ENCODE measurements at places on chromosomes 2 and 18.

- DNase-seq = no peak
These were observed 161.2 kb downstream of the GLI2 start for GRCh38 chr2:120896901-120897300.

DNA sequence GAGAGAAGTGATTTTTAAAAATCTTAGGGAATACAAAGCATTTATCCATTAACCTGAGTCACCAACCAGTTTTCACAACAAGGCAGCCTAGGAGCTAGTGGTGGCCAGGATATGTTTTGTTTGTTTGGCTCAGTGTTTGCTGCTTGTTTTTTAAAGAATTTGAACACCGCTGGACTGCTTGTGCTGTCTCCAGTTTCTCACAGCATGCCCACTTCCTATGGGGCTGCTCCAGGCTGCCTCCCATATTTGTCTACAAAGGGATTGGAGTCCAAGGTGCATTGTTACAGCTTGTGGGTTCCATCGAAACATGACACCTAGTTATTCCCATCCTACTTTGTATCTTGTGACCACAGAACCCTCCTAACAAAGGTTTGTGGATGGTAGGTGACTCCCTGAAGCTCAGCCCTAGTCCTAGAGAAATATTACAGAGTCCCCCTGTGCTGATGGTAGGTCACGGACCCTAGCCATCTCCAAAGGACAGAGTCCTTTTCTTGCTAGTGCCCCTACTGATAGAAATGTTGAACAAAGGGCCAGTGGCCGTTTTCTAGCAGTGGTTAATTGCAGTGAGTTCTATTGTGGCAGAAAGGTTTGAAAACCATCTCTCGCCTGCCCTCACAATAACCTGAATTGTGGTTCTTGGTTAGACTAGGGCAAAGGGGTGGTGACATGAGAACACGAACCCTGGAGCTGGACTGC lies 23.2 kb downstream of the GPR39 start:
- peak; percentile 71 for DNase-seq

DNA sequence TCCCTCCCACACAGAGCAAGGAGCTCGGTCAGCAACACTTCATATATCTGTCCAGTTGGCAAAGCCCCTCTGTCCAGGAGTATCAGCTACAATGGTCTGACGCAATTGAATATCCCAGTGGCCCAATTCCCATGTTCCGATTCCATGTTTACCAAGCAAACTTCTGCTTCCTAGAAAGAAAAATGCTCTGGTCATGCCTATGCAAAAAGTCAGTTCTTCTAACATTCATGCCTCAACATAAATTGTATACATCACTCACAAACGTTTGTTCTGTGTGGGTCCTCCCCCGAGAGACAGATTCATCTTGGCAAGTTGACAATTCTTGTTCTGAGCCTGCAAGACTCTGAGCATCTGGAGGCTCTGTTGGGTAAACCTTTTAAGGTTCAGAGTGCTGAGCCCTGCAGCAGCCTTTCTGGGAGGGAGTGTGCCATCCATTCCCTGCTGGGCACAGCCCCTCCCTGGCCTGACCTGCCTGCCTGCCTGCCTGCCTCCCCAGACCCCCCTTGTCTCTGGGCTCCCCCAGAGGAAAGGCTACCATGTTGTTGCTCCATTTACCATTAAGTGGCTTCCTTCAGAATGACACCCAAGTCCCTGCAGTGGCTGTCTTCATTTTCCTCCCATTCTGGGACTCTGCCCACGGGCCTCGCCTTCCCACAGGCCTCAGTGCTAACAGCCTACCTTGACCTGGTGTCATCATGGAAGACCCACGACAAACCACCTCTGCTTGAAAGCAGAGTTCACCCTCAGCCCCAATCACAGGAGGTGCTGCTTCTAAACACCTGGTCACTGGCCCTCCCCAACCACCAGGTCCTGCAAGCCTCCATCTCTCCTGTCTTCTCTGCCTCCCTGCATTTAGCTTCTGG lies 37.6 kb upstream of the TAF1B start:
- DNase-seq = peak; percentile 70

DNA sequence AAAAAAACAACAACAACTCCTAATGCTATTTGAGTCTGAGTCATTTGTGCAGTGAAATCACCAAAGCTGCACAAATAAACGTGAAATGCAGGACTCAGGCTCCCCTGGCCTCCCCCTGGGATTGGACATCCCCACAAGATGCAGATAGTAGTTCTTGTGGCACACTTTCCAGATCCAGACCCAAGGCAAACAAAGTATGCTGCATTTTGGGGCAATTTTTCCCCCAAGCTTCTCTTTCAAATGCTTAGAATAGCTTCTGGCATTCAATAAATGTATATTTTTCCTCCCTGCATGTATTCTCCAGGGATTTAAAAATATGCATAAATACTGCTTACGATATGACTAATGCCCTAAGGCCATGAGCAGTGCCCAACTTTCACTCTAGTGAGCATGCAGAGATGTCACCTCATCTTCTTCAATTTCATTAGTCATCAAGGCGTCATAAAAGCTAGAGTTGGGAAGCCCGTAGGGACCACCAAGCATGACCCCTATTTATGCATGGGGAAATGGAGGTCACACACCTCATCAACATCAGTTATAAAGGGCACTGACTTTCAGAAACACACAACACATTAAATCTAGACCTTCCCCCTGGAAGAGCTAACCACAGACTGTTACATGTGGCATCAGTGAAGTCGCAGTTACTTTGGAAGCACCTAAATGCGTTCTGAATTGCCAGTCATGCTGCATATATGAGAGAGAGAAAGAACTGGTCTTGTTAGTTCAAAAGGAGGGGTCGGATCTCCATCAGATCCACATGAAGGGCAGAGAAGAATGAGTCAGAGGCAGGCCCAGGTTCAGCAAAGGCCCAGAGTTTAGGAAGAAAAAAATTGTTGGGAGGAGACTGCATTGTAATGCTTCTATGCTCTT lies 374.1 kb downstream of the LPIN1 start:
- peak; percentile 81 for DNase-seq

- no peak for DNase-seq
These were observed 162.0 kb upstream of the SOX11 start for GRCh38 chr2:5530011-5530696.

DNA sequence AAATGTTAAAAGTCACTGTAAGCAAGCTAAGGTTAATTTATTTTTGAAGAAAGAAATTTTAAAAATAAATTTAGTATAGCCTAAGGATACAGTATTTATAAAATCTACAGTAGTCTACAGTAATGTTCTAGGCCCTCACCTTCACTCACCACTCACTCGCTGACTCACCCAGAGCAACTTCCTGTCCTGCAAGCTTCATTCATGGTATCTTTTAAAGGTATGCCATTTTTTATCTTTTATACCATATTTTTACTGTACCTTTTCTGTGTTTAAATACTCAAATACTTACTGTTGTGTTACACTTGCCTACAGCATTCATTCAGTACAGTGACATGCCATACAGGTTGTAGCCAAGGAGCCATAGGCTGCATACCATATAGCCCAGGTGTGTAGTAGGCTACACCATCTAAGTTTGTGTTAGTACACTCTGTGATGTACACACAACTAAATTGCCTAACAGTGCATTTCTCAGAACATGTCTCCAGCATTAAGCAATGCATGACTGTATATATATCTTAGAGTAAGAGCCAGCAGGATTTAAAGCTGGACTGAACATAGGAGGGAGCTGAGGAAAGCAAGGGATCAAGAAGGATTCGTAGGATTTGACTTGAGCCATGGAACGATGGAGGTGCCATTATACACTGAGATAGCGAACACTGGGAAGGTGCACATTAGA lies 83.1 kb upstream of the KLF7 start:
- DNase-seq = no peak

- no peak for DNase-seq
These were observed 21.7 kb downstream of the AKAIN1 start for GRCh38 chr18:5175378-5175777.

DNA sequence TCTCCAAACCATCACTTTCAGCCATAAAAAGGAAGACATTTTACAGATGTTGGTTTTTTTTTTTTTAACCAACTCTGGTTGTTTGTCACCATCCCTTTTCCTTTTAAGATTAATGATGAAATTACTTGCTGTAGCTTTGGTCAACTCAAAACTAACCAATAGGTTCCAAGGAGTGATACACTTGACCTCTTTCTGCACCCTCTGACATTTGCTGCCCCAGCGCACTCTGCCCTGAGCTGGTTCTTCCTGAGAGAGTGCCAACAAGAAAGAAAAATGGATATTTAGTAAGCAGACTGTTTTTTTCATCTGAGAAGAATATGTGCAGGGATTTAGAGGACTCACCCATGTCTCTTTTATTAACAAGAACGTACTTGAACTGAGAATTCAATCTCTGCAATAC lies 520.0 kb downstream of the TXNL1 start:
- DNase-seq = no peak

GRCh38 chr2:65199166-65199565 lies 28.5 kb upstream of the ACTR2 start:
- DNase-seq = no peak

DNA sequence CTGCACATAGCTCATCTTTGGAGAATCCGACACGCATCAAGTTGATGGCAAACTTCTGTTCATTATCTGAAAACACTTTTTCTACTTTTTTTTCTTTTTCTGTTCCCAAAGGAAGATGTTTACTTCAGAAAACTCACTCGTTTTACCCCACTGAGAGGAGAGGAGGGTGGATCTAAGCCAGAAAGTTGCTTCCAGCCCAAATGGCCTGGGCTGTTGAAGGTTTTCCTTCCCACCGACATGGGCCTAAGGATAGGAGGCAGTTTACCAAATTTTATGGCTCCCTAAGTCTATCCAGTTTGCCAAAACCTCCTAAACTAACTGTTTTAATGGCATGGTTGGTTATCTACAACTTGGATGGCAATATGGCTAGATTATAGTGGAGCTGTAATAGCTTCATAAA lies 70.4 kb downstream of the DDX1 start:
- DNase-seq = no peak

GRCh38 chr18:58539659-58540380 lies 89.1 kb downstream of the ALPK2 start:
- no peak for DNase-seq

- peak; percentile 60 for DNase-seq
These were observed 2.2 kb downstream of the LRATD1 start for GRCh38 chr2:14634489-14635390.

GRCh38 chr2:148027822-148028221 lies 6.9 kb downstream of the MBD5 start:
- peak; percentile 20 for DNase-seq

- no peak for DNase-seq
These were observed 87.7 kb downstream of the RTP5 start for GRCh38 chr2:241957276-241957675.

- peak; percentile 78 for DNase-seq
These were observed 84.6 kb downstream of the DNMT3A start for GRCh38 chr2:25257032-25257552.

GRCh38 chr2:53964257-53964952 lies 6.4 kb downstream of the PSME4 start:
- peak; percentile 21 for DNase-seq

DNA sequence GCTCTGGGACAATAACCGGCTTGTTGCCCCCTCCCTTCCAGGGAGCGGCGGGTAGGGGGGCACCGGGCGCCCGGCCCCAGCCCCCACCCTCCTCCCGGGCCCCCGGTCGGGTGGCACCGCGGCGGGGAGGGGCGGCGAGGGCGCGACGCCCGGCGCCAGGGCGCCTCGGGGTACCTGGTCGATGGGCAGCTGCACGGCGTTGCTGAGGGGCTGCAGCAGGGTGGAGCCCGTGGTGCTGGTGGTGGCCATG lies 193 bp downstream of the MBOAT2 start:
- no peak for DNase-seq

GRCh38 chr2:236774171-236774570 lies 204.5 kb downstream of the ACKR3 start:
- DNase-seq = no peak

- no peak for DNase-seq
These were observed 21.9 kb upstream of the USP14 start for GRCh38 chr18:136433-136832.

DNA sequence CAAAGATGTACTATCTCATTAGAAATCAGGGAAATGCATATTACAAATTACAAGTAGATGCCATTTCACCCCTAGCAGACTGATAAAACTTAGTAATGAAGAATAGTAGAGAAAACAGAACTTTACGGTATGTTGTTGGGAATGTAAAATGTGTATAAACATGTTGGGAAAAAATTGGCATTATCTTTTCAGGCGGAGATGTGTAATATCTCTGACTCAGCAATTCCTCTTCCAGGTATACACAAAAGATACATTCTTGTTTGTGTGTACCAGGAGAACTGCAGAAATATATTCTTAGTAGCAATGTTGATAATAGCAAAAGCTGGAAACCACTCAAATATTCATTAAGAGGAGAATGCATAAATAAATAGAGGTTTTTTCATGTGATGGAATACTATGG lies 204.5 kb downstream of the LPIN1 start:
- no peak for DNase-seq

DNA sequence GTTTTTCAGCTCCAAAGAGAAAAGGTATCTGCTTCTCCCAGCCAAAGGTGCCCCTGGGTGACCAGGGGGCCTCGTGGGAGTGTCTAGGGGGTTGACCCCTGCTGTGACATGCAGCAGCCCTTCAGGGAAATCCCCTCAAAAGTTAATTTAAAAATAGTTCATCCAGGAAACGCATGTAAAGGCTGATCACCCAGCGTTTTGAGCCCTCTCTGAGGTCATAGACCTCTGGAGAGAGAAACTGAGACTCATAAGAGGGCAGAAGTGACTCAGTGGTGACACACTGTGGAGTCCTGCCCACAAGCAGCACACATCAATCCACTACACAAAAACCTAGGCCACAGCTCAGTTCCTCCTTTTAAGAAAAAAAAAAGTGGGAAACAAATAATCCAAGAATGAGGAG lies 11.9 kb downstream of the GAL3ST2 start:
- no peak for DNase-seq

GRCh38 chr2:235935773-235936172 lies 232.4 kb downstream of the GBX2 start:
- no peak for DNase-seq

DNA sequence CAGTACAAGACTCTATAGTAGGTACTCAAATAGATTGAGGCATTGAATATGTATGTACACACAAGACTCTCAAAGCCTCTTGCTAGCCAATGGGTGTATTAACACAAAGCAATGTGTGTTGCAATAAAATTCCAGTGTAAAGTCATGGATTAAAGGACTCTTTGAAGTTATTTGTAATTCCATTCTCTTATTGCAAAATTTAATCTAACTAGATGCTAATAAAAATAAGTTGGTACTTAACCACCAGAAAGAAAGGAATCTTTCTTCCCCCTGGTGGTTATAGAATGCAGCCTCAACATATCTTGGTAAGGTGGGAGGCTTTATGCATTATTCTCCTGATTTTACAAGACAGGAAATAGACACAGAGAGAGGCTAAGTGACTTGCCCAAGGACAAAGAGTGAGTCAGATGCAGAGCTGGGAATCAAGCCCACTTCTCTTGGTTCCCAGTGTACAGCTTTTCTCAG lies 18.0 kb downstream of the LRP1B start:
- DNase-seq = peak; percentile 92

- no peak for DNase-seq
These were observed 29.3 kb downstream of the PDE11A start for GRCh38 chr2:178043266-178043665.

DNA sequence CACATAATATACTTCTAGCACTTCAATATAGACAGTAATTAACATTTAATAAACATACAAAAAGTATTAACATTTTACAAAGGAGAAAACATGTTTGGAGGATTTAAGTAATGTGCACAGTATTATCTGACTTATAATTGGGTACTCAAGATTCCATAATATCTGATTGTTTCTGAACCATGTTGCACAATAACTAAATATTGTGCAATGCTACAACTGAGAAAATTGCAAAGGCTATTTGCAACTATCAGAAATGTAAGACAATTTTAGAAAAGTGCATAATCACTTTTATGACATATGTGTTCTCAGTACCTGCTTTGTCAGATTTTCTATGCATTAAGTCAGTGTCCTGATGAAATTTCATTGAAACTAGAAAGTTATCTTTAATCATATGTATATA lies 934.6 kb downstream of the SOCS6 start:
- peak; percentile 20 for DNase-seq

All from choroid plexus epithelial cell (primary cell).